ENCODE measurements at places on chromosomes 16 and 17.

DNA sequence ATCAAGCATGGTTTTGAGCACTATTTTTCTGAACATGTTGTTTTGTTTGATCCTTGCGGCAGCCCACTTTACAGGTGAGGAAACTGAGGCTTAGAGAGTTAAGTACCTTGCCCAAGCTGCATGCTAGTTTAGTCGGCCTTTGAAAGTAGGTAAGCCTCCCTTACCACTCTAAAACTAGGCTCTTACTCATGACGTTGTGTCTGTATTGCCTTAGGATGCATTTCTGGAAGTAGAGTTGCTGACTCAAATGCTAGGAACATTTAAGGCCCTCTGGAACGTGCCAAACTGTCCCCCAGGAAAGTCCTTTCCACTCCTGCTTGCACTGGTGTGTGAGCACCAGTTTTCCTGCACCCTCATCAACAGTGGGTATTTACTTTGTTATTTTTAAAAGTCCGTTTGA lies 76.6 kb downstream of the ZFHX3 start:
- no peak for DNase-seq

DNA sequence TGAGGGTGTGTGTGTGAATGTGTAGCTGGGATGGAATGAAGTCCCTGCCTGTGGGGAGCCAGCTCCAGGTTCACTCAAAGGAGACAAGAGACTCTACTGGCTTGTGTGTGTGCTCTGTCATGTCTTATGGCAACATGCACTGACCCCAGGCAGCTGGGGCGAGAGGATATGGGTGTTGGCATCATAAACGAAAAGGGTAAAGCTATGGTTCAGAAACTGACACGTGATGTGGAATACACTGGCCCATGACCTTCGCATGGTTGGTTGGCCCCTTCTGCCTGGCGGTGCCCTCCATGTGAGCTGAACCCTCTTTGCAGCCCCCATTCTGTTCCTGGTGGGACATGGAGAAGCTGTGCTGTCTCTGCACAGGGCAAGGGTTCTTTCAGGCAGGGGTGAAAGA lies 21.9 kb downstream of the ZNF750 start:
- peak; percentile 13 for DNase-seq

- no peak for DNase-seq
These were observed 12.3 kb upstream of the SPN start for GRCh38 chr16:29650771-29651170.

DNA sequence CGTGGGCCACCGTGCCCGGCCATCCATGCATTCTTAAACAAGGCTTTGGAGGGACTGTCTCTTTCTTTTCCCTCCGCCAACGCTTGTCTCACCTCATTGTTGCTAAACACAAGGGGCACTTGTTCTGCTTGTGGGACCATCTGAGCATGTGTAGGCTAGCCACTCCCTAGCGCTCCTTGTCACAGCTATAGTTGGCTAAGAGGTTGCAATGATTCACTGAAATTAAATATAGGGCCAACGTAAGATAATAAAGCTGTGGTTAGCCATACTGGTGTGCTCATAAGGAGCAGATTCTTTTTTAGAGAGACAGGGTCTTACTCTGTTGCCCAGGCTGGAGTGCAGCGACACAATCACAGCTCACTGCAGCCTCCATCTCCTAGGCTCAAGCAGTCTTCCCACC lies 41.2 kb downstream of the KIAA0513 start:
- no peak for DNase-seq

GRCh38 chr17:4899341-4900230 lies at the start of gene C17orf107:
TSS of gene C17orf107 (plus strand) at chr17:4899536. CDS start at chr17:4899763, 227 bp downstream.
- peak; percentile 82 for DNase-seq

DNA sequence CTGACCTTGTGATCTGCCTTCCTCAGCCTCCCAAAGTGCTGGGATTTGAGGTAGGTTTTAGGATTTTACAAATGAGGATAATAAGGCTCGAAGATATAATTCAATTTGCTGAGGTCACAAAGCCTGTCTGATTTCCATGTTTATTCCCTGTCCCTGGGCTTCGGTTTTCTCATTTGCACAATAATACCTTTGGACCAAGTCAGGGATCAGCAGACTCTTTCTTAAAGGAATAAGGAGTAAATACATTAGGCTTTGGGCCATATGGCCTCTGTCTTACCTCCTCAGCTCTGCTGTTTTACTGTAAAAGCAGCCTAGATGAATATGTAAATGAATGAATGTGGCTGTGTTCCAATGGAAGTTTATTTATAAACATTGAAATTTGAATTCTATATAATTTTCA lies 442.8 kb downstream of the HS3ST4 start:
- DNase-seq: no peak

DNA sequence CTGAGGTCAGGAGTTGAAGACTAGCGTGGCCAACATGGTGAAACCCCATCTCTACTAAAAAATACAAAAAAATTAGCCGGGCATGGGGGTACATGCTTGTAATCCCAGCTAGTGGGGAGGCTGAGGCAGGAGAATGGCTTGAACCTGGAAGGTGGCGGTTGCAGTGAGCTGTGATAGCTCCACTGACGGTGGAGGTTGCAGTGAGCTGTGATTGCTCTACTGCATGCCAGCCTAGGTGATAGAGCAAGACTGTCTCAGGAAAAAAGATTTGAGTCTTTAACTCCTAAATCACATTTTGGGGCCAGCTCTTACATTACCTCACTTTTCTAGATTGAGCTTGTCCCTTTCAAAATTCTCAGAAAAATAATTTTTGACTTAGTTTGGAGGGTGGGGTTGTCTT lies 15.2 kb downstream of the VMP1 start:
- DNase-seq: no peak

DNA sequence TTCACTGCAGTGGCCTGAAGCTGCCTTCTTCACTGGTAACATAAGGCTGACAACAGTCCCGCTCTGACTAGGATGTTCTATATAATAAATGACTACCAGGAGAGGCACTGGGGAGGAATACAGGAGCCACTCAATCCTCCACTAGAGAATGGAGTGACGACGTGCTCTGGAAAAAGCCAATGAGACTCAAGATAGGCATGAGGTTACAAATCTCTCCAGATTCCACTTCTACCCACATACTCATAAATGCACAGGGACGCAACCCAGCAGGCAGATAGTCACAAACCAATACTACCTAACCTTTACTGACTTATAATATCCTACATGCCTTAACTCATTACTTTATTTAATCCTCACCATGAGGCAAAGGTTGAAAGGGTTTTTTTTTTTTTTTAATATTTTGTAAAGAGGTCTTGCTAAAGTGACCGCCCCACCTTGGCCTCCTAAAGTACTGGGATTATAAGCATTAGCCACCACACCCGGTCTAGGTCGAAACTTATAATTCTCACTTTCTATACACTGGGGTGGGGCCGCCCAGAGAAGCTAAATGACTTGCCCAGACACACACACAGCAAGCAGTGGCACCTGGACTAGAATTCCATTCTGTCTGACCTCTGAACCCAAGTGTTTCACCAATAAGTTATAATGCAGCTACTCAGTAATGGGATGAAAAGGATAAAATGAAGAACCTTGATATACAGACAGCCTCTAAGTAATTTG lies 33.7 kb downstream of the TOM1L2 start:
- no peak for DNase-seq

DNA sequence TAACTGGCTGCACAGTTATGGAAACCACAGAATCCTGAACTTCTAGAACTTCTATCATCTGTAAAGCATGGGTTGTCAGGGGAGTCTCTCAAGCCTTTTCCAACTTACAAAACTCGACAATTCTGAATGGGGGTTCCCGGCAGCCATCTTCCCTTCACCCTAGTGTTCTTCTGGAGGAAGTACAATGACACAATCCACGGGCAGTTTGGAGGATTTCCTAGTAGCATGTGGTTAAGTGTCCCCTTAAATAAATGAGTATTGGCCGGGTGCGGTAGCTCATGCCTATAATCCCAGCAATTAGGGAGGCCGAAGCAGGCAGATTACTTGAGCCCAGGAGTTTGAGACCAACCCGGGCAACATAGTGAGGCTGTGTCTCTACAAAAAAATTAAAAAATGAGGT lies 2.1 kb downstream of the SLC16A6 start:
- peak; percentile 29 for DNase-seq

GRCh38 chr17:72274614-72275013 lies 153.8 kb downstream of the SOX9 start:
- no peak for DNase-seq

DNA sequence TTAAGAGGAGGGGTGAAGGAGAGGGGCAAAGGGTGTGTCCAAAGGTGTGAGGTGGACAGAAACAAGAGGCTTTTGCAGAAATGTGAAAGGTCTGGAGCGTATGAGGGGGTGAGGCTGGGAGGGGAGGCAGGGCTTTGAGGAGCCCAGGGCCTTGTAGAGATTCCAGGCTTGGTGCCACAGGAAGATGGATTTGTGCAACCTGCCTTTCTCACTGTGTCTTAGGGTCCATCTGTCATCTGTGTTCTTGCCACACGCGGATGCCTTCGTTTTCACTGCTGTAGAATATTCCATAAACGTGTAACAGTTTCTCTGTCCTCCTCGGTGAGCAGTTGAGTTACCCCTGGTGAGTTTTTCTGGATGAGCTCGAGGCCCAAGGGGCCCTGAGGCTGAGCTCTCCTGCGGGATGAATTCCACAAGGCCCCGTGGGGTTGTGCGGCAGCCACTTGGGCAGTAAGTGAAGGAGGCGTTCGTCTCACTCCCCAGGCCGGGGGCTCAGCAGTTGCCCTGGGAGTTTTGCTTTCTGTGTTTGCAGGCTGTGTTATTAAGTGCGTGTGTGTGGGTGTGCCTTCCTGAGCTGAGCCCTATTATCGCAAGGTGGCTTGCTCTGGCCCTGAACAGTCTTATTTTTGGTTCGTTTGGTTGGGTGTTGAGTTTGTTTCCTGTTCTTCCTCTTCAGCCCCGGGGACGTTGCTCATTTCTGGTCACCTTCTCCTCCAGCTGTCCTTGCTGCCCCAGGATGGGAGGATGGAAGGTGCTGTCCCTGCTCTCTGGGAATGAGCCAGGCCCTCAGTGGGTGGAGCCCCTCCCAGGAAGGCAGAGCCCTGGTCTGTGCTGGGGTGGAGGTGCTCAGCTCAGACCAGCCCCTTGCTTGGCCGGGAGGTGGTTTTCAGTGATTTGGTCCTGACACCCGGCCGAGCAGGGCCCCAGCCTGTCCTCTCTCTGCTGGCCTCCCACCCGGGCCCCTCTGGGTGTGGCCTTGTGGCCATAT lies 28.4 kb downstream of the BAIAP2 start:
- DNase-seq: no peak

DNA sequence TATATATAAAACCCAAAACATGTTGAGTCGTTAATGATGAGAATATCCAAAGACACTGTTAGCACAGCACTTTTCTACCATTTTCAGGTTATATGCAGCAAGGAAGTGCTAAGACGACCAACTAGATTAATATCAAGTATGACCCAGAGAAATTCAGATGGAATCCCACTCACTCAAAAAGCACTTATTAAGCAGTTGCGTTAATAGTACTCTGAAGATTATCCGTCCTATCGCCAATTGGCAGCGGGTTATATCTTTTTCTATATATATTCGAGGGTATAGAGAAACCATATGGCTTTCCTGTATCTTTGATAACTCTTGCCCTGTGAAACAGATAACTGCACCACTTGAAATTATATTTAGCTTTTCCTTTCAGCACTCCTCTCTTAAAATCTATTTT lies 1.1 kb downstream of the CRLF3 start:
- no peak for DNase-seq

- no peak for DNase-seq
These were observed 17.9 kb downstream of the PSME3IP1 start for GRCh38 chr16:57167953-57168352.

GRCh38 chr16:60271025-60271771 lies 1537.1 kb upstream of the GOT2 start:
- no peak for DNase-seq

GRCh38 chr17:1779571-1780131 lies 17.8 kb downstream of the SERPINF1 start:
- no peak for DNase-seq

DNA sequence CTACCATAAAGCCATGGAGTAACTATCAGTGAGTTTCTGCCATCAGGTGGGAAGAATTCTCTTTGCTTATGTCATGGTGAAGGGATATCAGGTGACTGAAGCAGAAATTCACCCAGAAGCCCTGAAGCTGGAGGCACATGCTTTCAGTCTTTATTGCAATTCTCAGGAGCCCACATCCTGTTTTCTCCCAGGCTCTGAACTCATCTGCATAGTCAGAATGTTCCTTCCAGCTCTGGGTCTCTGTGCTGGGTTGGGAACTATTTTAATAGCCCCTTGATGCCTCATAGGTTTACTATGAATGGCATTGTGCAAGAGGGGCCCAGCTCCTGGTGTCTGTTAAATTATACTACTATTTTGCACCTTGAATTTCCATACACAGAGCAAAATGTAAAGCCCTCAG lies 198.4 kb upstream of the SOX9 start:
- no peak for DNase-seq

DNA sequence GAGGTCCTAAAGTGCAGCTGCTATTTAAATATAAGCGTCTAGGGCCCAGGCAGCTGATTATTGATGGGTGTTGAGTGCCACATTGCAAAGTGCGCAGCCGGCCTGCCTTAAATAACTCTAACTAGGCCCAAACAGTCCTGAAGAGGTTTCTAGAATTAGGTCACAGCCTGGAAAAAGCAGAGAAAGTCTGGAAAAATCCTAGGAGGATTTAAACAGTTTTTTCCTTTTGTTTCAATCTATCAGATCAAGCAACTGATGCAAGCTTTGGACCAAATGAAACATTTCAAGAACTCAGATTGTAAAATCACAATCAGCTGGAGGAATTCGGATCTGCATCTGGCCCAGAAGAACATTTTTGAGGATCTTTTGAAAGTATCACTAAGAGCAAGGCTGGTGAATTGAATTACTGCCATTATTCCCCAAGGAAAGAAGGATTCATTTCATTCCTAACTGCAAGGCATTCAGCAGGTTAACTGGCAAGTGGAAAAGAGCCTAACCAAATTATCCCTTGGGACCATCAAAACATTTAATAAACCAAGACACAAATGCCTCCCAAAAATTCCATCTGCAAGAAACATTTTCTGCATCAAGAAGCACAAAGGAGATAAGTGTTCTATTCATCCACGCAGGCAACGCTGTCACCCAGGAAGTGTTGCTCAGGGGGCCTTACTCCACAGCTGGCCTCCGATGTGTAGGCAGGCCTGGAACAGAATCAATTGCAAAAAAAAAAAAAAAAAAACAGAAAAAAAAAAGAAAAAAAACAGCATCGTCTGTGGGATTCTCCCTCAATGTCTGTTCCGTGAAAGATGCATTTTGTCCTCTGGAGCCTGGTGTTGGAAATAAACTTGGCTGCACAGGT lies 46.1 kb downstream of the IRX3 start:
- no peak for DNase-seq

- DNase-seq: no peak
These were observed 338.3 kb downstream of the CA10 start for GRCh38 chr17:51820252-51820651.

- peak; percentile 59 for DNase-seq
These were observed 7.0 kb downstream of the CYTH1 start for GRCh38 chr17:78774956-78775571.

DNA sequence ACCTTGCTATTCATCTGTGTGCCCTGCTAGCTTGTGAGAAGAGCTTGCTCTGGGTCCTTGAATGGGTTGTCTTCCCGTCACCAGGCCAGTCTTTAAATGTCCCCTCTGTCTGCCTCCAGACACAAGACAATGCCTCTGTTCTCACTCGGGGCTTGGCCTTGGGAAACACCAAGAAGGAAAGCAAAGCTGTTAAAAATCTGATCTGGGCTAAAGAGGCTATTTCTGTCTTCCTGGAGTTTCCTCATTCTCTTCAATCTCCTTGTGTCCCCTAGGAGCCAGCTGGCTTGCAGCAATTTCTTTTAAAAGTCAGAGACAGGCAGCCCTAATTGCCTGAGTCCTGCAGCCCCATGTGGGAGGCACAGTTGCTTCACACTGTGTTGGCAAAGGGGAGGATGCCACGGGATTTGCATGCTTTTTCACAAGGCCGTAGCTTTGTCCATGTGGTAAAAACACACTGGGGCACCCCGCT lies 2.5 kb downstream of the DNAI2 start:
- DNase-seq: no peak

- no peak for DNase-seq
These were observed 18.3 kb downstream of the PIK3R5 start for GRCh38 chr17:8947201-8947600.
